Muscle of leg (tissue), 16 donors: ENCODE measurements at places on chromosomes 7 and 10. TPM values are rescaled to one million over a fixed set of nuclear protein-coding genes. Genes with fewer than 3 reads are reported as not detected.
A peak's percentile ranks its signal among the peaks of the same experiment; 100 is the strongest.

TMEM236 gene
- 0.40 TPM for total RNA-seq

DNA sequence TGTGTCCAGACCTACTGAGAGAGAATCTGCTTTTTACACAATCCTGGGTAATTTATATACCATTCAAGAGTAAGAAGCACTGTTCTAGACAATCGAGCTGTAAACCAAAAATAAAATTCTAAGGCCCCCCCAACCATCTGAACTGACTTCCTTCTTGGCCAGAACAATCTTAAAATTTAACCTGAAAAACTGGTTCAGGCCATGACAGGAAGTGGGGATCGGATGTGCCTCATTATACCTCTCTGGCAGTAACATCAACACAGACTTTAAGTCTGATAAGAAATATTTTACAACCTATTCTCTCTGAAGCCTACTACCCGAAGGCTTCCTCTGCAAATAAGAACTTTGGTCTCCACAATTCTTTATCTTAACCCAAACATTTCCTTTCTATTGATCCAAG, 75.2 kb upstream of the KIF5B start:
- no peaks in the 10 kb centered on the region for H3K27me3 ChIP-seq
- DNase-seq: no peak
- no peaks in the 10 kb centered on the region for H3K36me3 ChIP-seq
- no peak overlapping the region for H3K4me3 ChIP-seq

DNA sequence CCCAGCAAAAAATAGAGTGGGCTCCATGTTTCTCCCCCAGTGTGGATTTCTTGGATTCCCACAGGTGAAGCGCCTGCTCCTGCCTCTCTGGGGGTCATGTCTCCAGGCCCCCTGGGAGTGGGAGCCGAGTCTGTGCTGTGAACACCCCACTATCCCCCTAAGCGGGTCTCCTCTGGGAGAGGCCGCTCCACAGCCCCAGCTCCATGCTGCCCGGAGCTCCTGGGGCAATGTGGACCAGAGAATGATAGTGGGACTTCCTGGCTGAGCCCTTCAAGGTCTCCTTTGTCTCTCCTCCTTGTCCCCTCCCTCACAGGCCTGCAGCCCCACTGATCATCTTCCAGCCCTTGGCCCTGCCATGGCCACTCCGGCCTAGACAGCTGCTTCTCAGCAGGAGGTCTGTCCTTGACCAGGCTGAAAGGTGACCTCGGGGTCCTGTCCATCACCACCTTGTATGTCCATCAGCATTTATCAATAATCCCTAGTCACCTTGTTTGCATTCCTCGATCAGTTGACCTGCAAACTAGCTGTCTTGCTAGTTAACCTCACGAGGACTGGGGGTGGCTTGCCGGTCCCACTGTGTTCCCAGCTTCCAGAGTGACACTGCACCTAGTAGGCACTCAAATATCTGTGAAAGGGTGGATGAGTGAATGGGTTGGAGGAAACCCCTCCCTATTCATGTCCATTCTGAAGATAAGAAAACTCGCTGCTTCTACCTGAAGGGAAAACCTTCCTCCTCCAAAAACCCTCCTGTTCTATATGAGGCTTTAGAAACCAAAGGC, 776 bp upstream of the CALML3 start:
- no peak overlapping the region for H3K4me3 ChIP-seq
- H3K4me1 ChIP-seq: peaks cover 3% of the 10 kb centered on the region
- H3K27me3 ChIP-seq: no peaks in the 10 kb centered on the region
- no peak for DNase-seq
- H3K36me3 ChIP-seq: no peaks in the 10 kb centered on the region

- H3K27me3 ChIP-seq: no peaks in the 10 kb centered on the region
- H3K36me3 ChIP-seq: peaks cover 4% of the 10 kb centered on the region
- H3K27ac ChIP-seq: no peak overlapping the region
- no peak overlapping the region for H3K4me3 ChIP-seq
Measured at GRCh38 chr7:19705663-19706062, 3.2 kb downstream of the POLR1F start.

- no peak overlapping the region for H3K4me3 ChIP-seq
- no peaks in the 10 kb centered on the region for H3K27me3 ChIP-seq
- no peak overlapping the region for H3K27ac ChIP-seq
- no peaks in the 10 kb centered on the region for H3K36me3 ChIP-seq
Measured at GRCh38 chr10:48511875-48512231, 93.0 kb downstream of the ARHGAP22 start.

NEBL gene
- 3.2 TPM for total RNA-seq

DNA sequence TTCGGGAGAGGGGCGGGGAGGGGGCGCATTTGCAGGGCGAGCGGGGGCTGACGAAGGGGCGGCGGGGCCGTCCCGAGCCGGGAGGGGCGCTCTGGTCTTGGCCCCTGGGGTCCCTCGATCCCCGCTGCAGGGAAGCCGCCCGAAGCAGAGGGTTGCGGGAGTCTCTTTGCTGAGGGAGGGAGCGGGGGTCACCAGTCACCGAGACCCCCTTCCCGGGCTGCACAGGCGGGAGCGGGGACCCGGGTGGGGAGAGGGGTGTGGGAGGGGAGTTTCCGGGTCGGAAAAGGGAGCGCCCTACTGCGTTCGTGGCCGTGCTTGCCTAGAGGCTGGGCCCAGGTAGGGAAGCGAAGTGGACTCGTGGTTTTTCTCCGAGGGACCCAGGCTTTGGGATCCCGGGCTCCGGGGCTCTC, 422 bp downstream of the AP1S1 start:
- H3K27me3 ChIP-seq: peaks cover 2% of the 10 kb centered on the region
- DNase-seq: no peak
- H3K4me1 ChIP-seq: peaks cover 11% of the 10 kb centered on the region
- peaks cover 20% of the 10 kb centered on the region for H3K36me3 ChIP-seq
- H3K27ac ChIP-seq: no peak overlapping the region

- H3K27me3 ChIP-seq: peaks cover 2% of the 10 kb centered on the region
- no peaks in the 10 kb centered on the region for H3K4me1 ChIP-seq
- DNase-seq: peak; percentile 67
- H3K4me3 ChIP-seq: peak overlapping the region; percentile 88
- H3K27ac ChIP-seq: peak overlapping the region; percentile 99
- H3K36me3 ChIP-seq: peaks cover 5% of the 10 kb centered on the region
Measured at GRCh38 chr7:92835851-92836488, 403 bp downstream of the CDK6 start.

GRCh38 chr7:155007947-155008346, 5.0 kb upstream of the PAXIP1 start:
- peaks cover 7% of the 10 kb centered on the region for H3K4me1 ChIP-seq
- DNase-seq: no peak
- H3K27me3 ChIP-seq: no peaks in the 10 kb centered on the region
- H3K36me3 ChIP-seq: peaks cover 10% of the 10 kb centered on the region

- peaks cover 6% of the 10 kb centered on the region for H3K36me3 ChIP-seq
- H3K27me3 ChIP-seq: no peaks in the 10 kb centered on the region
- H3K4me1 ChIP-seq: no peaks in the 10 kb centered on the region
- no peak overlapping the region for H3K27ac ChIP-seq
- H3K4me3 ChIP-seq: no peak overlapping the region
Measured at GRCh38 chr10:122854648-122855047, 9.0 kb upstream of the CUZD1 start.

GRCh38 chr10:132865851-132866600, 76.3 kb downstream of the CFAP46 start:
- H3K36me3 ChIP-seq: no peaks in the 10 kb centered on the region
- H3K4me1 ChIP-seq: peaks cover 16% of the 10 kb centered on the region
- no peak overlapping the region for H3K27ac ChIP-seq
- H3K4me3 ChIP-seq: no peak overlapping the region
- H3K27me3 ChIP-seq: peaks cover 15% of the 10 kb centered on the region

DNA sequence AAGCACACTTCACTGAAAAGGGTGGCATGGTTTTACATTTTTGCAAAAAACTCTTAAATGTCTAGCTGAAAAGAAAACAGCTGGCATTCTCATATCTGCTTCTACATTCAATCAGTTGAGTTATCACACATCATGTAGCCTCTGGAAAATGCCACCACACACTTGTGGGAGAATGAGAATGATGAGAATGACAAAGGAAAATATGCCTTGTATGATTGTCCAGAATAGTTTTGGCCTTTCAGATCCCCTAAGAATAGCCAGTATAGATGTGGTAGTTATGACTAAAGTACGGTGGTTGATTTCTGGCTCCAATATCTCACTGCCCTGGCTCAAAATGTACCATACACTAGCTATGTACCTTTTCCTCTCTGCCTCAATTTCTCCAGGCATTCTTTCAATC, 30.2 kb upstream of the FRMD4A start:
- no peaks in the 10 kb centered on the region for H3K27me3 ChIP-seq
- no peak for DNase-seq
- H3K27ac ChIP-seq: no peak overlapping the region

GRCh38 chr10:21363092-21363730, 162.3 kb downstream of the SKIDA1 start:
- no peak overlapping the region for H3K4me3 ChIP-seq
- H3K27ac ChIP-seq: peak overlapping the region; percentile 90
- peaks cover 16% of the 10 kb centered on the region for H3K4me1 ChIP-seq
- DNase-seq: peak; percentile 64
- no peaks in the 10 kb centered on the region for H3K36me3 ChIP-seq

DNA sequence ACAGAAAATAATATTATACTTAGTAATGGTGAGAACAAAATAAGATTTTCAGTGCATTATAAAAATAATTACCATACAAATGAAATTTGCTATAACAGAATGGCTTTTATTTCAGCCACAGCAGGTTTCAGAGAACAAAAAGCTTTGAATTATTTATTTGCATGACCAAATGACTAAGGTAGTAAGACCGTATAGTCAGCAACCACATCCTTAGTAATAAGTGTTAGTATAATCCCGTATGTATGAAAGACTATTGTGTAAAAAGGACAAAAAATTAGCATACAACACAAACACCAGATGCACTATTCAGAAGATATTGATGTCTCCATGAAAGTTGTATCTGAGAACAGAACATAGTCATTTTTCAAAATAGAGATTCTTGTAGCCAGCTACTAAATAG, 12.2 kb downstream of the PDZD8 start:
- DNase-seq: no peak
- no peak overlapping the region for H3K4me3 ChIP-seq
- no peaks in the 10 kb centered on the region for H3K4me1 ChIP-seq
- no peak overlapping the region for H3K27ac ChIP-seq

GRCh38 chr7:6306471-6306870, 34.0 kb upstream of the CYTH3 start:
- H3K27ac ChIP-seq: no peak overlapping the region
- DNase-seq: no peak
- no peaks in the 10 kb centered on the region for H3K4me1 ChIP-seq
- H3K4me3 ChIP-seq: no peak overlapping the region

DNA sequence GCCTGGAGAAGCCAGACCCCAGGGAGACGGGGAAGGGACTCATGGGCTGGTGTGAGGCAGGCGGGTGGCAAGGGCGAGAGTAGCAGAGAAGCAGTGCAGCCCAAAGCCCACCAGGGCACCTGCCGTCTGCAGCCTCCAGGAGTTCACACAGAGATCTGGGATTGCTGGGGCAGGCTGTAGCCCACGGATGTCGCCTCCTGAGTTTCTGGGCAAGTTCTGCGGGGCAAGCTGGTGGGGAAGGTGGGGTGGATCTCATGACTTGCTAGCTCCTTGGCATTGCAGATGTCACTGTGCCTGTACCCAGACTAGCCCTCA, 6.0 kb downstream of the ADCK2 start:
- DNase-seq: no peak
- H3K4me1 ChIP-seq: peaks cover 9% of the 10 kb centered on the region
- no peak overlapping the region for H3K27ac ChIP-seq
- no peak overlapping the region for H3K4me3 ChIP-seq
